ENCODE measurements at places on chromosomes 3 and 15.

GRCh38 chr3:128489927-128490649 lies 2.9 kb downstream of the GATA2 start:
- DNase-seq: no peak

- no peak for DNase-seq
Measured at GRCh38 chr15:84942456-84942855, 39.2 kb upstream of the PDE8A start.

DNA sequence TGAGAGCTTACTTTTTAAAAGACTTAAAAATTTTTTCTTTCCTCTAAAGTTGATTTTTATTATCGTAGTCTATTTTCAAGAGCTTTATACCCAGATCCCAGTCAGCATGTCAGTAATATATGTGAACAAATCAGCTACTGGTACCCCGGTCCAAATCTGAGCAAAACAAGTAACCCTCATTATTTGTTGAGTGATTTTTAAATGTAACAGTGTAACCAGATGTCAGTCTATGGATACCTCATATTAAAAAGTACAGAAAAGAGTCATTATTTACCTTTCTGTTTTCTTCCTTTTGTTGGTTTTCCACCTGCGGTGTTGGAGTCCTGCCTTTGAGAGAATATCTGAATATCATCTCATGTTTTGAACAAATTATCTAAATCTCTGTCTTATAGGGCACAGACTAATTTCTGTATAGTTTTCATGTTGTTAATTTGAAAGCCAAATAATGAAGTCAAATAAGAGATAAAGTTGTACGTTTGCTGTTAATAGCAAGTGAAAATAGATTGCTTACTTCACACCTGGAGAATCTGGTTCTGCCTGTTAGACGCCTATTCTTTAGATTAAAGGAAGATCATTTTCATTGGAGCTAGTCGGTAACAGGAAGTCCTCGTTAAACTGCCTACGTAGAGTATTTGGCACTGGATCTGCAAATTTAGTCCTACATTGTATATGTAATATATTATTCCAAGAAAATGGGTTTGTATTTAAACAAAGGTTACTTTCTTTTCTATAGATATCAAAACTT lies at the start of gene STX19:
Gene STX19, minus strand, starts transcription at position 505 of the 745 bp plus-strand sequence. CDS start 13,328 bp downstream, outside the sequence.
- DNase-seq: no peak

GRCh38 chr3:59304296-59304695 lies 254.5 kb upstream of the CFAP20DC start:
- DNase-seq: no peak
